ENCODE measurements at places on chromosomes 3 and 15.

GRCh38 chr3:60316121-60316797 is 935.0 kb downstream of the FHIT start:
- DNase-seq: no peak

DNA sequence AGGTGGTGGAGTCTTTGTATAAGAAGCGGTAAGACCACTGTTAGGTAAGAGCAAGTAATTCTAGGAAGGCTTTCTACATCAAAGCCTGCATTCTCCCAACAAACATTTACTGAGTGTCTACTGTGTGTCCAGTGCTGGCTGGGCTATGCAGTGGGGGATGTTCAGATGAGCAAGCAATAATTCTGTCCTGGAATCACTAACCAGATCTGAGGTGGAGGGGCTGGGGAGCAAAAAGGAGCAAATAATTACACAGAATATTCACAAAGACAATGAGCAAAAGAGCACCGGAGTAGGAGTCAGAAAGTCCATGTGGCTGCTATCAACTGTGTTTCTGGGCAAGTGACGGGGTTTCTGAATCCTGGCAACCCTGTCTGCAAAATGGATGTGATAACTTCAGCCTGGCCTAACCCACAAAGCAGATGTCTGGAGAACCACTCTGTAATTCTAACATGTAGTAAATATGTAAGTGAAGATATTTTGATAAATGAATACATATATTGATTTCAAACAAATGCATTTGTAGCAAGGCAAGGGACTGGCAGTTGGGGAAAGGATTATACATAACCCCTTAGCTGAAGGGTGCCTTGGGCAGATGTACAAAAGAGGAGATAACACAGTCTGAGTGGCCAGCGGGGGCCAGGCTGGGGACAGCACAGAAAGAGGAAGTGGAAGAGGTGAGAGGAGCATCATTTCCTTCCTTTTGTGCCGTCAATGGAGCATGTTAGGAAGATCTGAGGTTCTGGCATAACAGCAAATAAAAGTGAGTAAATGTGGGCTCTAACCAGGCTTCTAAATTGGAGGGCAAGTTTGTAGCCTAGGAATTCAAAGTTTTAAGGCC is 28.8 kb downstream of the CYP8B1 start:
- peak; percentile 67 for DNase-seq

- no peak for DNase-seq
Observed at GRCh38 chr15:92853222-92853621, 46.9 kb upstream of the CHD2 start.

GRCh38 chr3:132535575-132536441 is 61.3 kb upstream of the ACKR4 start:
- peak; percentile 42 for DNase-seq

GRCh38 chr15:101121511-101122090 is 130.2 kb downstream of the CHSY1 start:
- peak; percentile 62 for DNase-seq

DNA sequence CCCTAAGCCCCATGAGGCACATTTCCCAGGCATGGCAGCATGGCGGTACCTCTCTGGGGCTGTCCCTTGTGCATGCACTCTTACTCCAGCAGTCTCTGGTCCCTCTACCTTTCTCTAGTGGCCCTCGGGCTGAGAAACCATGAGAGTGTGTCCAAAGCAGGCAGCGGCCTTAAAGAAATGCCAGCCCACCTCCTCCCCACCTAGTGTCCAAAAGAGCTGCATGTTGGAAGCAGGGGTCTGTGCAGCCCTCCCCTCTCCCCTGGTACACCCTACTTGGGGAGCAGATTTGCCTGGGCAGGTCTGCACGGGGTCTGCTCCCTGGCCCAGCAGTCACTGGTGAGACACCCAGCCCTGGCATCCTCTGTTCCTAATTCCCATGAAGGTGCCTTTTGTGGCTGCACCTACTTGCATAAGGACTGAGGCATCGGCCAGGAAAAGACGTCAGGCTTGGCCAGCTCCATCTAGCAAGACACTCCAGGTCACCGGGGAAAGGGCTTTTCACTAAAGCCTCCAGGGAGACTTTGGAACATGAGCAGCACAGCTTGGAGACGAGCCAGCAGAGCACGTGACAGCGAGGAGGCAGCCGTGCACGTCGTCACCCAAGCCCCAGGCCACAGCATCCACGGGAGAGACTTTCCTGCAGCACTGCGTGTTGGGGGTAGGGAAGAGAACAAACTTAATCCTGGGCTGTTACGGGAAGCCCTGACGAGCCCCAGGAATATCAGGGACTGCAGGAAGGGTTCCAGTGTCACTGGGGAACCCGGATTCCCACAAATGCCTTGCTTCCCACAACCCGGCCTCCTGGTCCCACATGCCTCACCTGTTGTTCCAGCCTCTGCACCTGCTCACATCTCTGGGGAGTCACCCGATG is 38.8 kb downstream of the TM2D3 start:
- peak; percentile 37 for DNase-seq

- DNase-seq: no peak
Observed at GRCh38 chr3:39067286-39067685, 15.5 kb downstream of the WDR48 start.

DNA sequence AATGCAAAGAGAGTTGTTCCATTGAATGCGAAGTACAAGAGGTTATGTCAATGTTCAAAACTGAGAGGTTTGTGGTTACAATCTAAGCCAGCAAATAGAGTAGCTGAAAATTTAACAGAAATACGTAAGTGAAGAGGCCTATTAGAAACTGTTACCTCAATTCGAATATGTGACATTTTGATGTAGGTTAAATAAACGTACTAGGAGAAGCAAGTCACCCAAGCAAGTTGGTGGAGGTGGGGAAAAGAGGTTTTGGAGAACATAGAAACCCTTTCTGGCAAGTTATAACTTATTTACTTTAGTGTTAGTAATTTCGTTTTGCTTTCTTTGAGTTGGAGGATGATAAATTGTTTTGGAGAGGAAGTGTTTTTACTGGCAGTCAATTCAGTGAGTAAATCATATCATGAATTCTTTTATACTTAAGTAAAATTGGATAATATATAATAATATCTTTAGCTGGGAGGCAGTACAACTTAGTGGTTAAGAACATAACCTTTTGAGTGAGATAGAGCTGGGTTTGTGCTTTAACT is 91.2 kb upstream of the NAALADL2 start:
- DNase-seq: no peak

GRCh38 chr3:189143321-189143720 is 28.4 kb upstream of the TPRG1 start:
- DNase-seq: no peak

GRCh38 chr3:189195302-189195701 is 23.5 kb downstream of the TPRG1 start:
- DNase-seq: no peak

- no peak for DNase-seq
Observed at GRCh38 chr3:156772588-156773206, 53.5 kb upstream of the LEKR1 start.

DNA sequence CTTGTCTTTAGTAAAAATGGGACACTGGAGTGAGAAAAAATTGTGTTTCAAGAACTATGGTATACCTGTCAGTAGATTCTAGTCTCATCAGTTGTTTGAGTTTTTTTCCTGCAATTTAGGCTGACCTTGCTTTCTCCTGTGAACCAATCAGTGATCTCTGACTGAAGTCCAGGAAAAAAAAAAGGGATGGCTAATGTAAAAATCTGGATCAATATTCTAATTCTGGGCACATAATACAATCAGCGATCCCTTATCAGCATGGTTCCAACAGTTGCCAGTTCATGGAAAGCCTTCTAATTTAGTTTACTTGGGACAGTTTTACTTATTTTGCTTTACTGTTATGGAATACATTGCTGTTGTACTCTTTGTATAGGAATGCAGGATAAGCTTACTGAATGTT is 17.0 kb downstream of the TRPM7 start:
- DNase-seq: no peak

DNA sequence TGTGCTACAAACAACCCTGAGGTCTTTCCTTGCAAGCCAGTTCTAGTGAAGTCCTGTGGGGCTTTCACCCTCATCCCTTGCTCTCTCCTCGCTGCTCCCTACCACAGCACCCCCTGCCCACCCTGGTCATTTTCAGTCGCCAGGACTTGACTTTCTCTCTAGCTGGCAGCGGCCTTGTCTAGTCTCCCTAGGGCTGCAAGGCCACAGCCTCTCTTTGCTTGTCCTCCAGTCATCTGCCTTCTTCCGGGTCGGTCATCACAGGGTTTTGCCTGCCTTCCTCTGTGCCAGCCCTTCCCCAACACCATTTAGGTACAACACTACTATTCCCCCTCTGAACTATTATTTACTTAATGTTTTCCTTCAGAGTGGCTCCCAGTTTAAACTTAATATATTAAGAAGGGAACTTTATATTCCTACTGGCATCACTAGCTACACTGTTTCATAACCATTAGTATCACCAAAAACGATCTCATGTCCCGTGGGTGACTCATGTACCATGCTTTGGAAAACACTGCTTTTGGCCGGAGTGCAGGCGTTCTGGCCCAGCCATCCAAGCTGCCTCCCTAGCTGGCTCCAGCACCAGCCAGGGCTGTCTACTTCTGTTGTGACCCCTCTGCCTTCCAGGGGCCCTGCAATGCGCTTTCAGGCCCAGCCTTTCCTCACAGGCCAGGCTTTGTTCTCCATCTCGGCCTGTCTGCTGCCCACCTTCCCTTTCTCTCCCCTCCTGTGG is 21.4 kb downstream of the FAH start:
- no peak for DNase-seq

GRCh38 chr3:69290430-69290829 is 95.5 kb downstream of the FRMD4B start:
- no peak for DNase-seq

DNA sequence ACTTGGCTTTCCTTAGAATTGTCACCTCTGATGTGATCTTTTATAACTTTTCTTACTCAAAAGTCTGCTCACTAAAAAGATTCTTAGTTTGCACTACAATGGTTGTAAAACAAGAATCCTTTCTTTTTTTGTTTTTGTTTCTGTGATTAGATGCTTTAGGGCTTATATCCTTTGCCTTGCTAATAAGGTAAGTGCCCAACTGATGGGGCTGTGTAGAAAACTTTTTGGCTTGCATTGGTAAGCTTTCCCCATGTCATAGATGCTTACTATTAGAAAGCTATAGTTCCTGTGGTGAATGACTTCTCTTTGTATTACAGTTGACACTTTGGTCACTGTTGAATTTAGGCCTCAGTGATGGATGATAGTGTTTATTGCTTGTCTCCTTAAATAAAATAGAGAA is 5.1 kb downstream of the ABHD5 start:
- no peak for DNase-seq

GRCh38 chr3:179348325-179349013 is 960 bp downstream of the MFN1 start:
- peak; percentile 16 for DNase-seq

GRCh38 chr3:128482666-128483656 is 10.0 kb downstream of the GATA2 start:
- DNase-seq: peak; percentile 84

GRCh38 chr3:77320514-77320913 is 280.6 kb downstream of the ROBO2 start:
- peak; percentile 4 for DNase-seq

DNA sequence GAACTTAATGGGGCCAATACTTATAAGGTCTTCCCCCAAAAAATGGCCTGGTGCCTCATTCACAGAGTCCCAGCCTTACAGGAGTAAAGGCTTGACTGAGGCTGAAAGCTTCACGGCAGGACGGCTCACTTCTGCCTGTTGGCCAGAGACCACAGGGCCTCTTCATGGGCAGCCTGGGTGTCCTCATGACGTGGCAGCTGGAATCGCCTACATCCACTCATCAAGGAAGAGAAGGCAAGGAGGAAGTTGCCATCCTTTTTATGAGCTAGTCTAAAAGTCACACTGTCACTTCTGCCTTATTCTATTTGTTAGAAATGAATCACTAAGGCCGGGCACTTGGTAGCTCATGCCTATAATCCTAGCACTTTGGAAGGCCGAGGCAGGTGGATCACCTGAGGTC is 89.3 kb upstream of the DGKG start:
- no peak for DNase-seq

GRCh38 chr3:24494618-24495325 is at the start of gene THRB:
Gene THRB, minus strand, starts transcription at chr3:24494850.
- peak; percentile 85 for DNase-seq

- no peak for DNase-seq
Observed at GRCh38 chr3:178507507-178508442, 28.5 kb upstream of the KCNMB2 start.

GRCh38 chr3:154517404-154517803 is 87.4 kb upstream of the GPR149 start:
- no peak for DNase-seq

DNA sequence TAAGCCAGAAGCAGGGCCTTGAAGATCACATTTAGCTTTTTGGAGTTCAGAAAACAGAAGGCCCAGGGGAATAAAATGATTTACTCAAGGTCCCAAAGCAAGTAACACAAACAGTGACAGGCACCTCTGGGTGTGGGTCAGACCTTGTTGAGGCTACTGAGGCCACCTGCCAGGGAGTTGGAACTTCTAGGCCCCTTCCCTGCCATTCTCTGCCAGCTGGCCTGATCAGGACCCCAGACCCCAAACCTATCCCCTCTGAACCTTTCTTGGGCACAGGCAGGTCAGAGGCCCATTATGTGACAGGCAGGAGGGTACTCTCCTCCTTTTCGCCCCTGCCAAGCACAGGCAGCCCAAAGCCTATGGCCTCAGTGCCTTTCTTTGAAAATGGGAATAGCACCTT is 49.4 kb upstream of the ATP2B2 start:
- no peak for DNase-seq

GRCh38 chr3:113193719-113194118 is 17.6 kb upstream of the BOC start:
- no peak for DNase-seq

DNA sequence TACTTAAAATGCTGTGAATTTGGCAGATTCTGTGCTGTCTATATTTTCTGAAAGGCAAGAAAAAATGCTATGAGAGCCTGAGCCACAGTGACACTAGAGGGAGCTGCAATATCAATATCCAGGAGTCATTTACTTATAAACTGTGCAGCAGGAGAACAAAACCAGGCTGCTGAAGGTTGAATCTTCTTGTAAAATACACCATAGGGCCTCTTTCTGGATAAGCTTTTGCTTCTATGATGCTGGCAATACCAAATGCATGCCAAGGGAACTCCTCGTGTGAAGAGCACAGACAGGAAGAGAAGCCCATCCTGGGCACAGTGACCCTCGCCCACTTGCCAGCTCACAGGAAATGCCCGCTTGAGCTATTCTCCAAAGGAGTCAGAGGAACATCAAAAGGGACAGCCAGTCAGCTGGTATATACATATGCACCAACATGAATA is 48.0 kb upstream of the TSPAN3 start:
- peak; percentile 55 for DNase-seq

DNA sequence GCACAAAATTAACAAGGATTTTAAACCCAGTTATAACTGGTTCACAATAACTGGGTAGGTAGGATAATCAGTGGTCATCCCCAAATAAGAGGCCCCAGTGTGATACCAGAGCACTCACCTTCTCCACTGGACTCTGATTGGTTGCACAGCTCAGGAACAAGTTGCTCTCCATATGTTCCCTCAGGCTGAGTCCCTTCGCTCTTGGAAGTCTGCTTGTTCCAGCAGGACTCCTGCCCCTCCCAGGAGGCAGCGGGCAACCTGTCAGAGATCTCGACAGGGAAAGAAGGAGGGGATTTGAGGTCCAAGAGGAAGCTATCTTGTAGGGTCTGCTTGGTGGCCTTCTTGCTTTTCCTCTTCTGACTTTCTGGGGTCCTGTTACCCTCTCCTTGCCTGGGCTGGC is 51.6 kb upstream of the HEG1 start:
- DNase-seq: no peak
